ENCODE measurements at places on chromosomes 2 and 18.

- no peak for DNase-seq
These were observed 16.2 kb downstream of the CYP26B1 start for GRCh38 chr2:72131371-72131891.

- no peak for DNase-seq
These were observed 131.0 kb downstream of the PAX3 start for GRCh38 chr2:222167762-222168161.

DNA sequence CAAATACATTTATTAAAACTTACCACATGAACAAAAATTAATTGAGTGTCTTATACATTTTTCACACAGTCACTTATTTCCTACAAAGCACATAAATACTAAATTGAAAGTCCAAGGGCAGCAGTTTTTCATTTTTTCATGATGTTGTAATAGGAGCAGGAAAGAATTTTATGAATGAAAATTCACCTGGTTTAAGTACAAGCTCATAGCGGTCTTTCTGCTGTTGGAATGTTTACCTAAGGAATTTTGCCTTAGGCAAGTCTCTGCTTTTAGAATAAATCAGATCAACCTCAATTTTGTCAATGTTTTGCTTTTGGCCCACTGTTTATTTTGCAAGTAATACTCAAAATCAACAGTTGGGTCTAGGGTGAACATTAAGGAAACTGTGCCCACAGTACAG lies 40.0 kb downstream of the ETAA1 start:
- no peak for DNase-seq

- DNase-seq: no peak
These were observed 16.5 kb upstream of the ANKRD44 start for GRCh38 chr2:197327073-197327471.

DNA sequence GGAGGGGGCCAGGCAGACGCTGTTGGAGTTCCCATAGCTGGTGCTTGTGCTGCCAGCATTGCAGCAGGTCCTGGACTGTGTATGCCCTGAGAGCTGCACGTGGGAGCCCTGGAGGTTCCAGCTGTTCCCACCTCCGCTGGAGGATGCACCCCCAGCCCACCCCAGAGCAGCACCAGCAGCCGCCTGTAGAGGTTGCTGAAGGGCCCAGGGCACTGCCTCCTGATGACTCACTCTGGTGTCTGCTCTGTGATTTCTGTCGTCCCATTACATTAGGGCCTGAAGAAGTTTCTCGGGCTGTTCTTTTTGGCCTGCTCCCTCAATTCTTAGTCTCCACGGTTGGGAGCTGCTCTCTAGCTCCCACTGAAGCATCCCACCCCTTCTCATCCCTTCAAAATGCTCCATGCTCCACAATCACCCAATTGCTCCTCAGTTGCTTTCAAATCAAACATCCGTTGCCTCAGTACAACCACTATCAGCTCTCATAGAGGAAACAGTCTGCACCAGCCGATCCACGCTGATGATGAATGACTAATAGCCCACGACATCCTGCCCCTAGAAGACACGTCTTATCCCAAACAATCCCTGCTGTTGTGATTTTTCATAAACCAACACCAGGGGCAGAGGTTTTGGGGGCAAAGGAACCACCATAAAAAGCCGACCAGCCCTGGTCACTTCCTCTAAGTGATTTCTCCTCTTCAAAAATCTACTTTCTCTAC lies 65.2 kb upstream of the RNF152 start:
- no peak for DNase-seq

DNA sequence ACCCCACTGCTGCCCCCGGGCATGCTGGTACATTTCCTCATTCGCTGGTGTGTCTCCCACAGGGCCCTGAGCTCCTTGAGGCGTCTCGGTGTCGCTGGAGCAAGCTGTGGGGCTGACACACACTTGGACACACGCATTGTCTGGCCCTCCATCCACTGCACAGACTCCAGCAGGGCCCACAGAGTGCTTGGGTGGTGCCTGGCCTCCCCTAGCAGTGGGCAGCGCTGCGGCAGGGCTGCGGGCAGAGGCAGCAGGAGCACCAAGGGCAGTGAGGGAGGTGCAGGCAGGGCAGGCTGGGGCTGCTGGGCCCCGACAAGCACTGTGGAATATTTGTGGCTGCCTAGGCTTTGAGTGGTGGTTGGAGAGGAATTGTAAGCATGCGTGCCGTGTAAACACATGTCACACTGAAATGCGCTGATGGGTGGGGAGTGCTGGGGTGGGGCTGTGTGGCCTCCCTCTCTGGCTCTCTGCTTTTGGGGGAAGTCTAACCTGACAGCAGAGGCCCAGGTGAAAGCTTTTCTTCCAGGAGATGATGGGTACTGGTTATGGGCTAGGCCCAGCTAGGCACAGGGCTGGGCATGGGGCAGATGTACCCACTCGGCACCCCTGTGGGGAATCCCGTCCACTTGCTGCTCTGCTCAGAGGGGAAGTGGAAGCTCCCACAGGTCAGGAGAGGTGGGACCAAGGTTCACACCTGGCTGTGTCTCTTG lies 55.5 kb upstream of the HS6ST1 start:
- DNase-seq: no peak

DNA sequence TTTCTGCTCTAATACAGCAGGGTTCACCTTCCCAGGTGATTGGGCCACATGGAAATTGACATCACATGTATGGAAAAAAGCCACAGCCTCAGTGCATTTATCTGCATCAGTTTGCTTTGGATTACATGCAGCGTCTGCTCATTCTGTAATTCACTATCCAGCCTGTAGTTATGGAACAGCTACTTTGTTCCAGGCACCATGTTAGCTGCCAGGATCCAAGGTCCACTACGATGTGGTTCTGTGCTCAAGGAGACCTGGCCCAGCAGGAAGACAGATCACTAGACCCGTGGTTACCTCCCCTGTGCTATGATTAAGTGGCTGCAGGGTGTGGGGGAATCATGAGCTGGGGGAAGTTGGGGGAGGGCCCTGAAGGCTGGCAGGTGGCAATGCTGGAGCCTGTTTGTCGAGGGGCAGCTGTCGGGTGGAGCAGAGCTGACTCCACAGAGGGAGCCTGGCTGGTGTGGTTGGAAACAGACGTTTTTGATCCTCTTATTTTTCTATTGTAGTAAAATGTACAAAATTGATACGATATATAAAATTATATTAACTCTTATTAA lies 58.6 kb downstream of the TSHZ1 start:
- peak; percentile 37 for DNase-seq

GRCh38 chr2:20524412-20525040 lies 77.7 kb downstream of the RHOB start:
- DNase-seq: no peak

- DNase-seq: peak; percentile 32
These were observed 144.5 kb downstream of the LAMA3 start for GRCh38 chr18:23833714-23834113.

GRCh38 chr2:238119756-238120462 lies 18.6 kb upstream of the KLHL30 start:
- DNase-seq: no peak

GRCh38 chr2:189127756-189128155 lies 51.8 kb downstream of the COL5A2 start:
- DNase-seq: no peak
